SW 1271 (cell line): ENCODE measurements at places on chromosomes 16 and 17.

- DNase-seq, result no peak
Measured at GRCh38 chr17:82702231-82702927, 3.9 kb upstream of the RAB40B start.

DNA sequence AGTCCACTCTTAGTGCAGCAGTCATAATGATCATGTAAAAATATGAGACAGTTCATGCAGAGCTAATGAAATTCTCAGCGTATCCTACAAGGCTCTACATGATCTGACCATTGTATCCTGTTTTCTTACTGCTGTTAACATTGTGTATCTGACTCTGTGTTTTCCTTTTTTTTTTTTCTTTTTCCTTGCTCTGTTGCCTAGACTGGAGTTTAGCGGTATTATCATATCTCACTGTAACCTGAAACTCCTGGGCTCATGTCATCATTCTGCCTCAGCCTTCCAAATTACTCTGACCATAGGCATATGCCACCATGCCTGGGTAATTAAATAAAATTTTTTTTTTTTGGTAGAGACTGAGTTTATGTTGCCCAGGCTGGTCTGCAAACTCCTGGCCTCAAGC is 12.1 kb downstream of the DUS2 start:
- DNase-seq, result no peak

DNA sequence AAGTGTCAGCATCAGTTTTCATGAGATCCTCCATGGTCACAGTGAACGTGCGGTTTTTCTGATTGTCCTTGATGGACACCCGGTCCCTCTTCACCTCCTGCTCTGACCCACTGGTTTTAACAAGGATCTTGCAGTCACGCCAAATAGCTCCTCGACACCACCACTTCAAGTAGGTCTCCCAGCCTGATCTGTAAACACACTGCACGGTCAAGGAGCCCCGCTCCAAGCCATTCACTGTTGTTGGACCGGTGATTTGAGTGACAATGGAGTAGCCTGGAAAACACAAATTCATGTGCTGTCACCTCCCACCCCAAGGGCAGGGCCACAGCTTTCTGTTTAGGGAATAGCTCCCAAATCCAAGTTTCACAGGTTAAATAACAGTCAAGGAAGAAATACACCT is 8.2 kb downstream of the CD300LF start:
- no peak for DNase-seq

DNA sequence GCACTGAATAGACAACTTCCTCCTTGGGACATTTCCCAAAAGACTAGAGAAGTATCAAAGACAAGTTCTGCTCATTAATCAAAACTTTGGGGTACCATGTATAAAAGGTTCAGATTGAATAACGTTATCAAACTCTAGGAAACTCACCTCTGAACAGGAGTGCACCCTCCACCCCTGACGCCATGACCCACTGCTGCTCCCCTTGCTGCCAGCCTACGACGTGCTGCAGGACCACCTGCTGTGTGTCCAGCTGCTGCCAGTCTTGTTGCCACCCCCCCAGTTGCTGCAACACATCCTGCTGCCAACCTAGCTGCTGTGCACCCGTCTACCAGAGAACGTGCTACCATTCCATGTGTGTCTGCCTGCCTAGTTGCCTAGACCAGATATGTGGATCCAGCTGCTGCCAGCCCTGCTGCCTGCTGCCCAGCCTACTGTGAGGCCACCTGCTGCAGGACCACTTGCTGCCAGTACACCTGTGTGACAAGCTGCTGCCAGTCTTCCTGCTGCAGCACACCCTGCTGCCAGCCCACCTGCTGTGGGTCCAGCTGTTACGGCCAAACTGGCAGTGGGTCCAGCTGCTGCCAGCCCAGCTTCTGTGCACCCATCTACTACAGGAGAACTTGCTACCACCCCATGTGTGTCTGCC is 13.8 kb upstream of the KRTAP9-2 start:
- DNase-seq, result no peak

DNA sequence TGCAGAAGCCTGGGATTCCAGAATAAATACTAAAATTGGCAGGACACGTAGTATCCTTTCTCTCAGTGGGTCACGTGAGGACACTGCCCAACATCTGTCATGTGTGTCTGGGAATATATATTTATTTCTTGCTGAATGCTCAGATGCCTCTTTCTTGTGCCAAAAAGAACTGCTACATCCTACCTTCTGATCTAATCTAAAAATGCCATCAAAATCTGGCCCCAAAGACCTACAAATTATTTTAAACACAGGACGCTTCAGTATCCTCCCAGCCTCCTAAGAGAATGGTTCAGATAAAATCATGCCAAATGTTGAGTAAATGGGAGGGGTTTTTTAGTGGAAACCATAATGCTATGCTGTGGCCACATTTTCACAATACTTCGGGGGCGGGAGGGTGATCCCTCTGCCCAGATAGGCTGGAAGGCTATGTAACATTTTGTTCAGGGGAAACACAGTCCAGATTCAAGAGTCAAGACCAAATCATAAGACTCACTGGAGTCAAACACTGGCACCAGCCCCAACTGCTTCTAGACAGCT is 22.9 kb upstream of the CORO6 start:
- DNase-seq, result no peak

GRCh38 chr16:24844101-24845030 is 1.4 kb upstream of the SLC5A11 start:
- no peak for DNase-seq

- no peak for DNase-seq
Measured at GRCh38 chr16:22898874-22899348, 84.9 kb downstream of the HS3ST2 start.

DNA sequence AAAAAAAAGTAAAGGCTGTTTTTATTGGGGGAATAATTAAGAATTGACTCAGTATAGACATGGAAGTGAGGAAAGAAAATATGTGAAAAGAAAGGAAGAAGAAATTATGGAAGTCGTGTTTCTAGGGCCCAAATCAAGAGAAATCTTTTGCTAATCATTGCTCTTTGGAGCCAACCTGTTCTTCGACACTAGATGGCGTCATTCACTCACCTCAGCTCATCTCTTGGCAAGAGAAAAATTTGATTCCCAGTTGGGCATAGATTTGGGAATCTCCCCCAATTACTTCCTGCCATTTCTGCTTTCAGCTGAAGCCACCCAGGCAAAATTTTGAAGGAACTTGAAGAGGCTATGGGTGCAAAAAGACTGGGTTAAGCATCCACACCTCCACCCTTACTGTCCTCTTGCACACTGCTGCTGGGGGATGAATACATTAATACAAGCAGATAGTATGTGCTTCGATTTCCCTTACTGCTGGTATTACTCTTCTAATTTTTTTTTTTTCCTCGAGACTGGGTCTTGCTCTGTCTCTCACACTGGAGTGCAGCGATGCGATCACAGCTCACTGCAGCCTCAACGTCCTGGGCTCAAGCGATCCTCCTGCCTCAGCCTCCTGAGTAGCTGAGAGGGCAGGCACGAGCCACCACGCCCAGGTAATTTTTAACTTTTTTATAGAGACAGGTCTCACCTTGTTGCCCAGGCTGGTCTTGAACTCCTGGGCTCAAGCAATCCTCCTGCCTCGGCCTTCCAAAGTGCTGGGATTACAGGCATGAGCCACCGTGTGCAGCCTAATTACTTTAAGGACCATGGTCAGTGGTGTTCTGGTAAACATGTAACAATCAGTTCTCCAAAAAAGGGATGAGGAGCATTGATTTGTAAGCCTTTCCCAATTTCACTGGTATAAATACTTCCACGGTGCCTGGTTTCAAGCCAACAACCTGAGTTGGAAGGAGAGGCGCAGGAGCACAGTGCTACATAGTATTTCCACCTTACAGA is 13.5 kb downstream of the PSMD7 start:
- peak; percentile 54 for DNase-seq

DNA sequence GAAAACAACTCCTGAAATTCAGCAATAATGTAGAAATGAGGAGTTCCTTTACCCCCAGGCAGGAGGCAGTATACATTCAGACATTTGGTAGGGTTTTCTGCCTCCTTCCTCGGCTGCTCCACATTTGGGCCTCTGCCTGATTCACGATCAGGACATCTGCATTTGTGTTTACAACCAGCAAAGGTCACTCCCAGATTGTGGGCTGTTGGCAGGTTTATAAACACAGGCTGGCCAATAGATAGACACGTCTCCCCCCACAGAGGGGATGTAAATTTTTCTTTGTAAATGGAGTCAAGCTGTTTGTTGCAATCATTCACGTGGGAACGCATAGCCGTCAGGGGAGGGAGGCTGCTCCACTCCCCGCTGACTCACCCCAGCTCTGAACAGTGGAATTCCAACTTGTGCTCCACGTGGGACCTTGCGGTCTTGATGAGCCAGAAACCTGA is 252.1 kb upstream of the N4BP1 start:
- DNase-seq, result no peak

DNA sequence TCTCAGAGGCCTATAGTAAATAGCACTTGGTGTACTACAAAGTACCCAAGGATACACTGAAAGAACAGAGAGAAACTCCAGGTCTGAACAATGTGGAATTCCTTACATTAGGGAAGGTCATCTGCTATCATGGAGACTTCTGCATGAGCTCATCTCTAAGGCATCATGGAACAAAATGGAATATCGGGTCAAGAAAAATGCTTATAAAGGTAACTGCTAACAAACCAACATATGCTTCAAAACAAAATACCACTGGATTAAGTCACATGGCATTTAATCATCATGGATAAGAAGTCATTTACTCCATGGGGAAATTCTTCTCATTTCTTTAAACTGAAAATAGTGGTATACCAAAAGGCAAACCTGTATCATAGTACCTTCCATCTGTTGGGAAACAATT is 34.2 kb downstream of the TXNDC11 start:
- DNase-seq, result no peak

- no peak for DNase-seq
Measured at GRCh38 chr17:1873418-1873817, 43.6 kb downstream of the RPA1 start.

DNA sequence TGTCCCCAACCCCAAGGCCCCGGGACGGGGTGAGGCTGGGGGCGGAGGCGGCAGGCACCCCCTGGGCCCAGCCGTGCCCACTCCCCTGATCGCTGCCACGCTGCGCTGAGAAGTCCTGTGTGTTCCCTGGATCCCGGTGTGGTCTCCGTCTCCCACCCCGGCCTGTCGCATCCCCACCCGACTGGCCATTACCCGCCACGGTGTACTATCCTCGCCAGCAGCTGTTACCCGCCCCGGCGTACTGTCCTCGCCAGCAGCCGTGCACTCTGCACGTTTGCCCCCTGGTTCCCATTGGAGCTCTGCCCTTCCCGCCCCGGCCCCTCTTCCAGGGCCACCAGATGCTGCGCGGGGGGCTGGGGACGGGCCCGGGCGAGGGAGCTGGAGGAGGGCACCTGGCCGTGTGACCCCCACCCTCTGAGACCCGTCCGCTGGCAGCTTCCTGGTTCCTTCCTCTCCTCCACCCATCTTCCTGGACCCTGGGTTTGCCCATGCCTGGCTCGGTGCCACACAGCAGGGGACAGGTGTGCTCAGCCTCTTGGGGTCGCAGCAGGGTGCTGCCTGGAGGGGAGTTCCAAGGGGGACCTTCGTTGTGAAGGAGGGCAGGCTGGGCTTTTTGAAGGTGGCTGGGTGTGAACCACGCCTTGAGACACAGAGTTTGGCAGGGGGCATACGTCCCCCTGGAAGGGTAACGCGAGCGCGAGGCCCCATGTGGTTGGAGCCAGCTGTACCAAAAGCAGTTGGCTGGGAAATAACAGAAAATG is 19.7 kb downstream of the BAHCC1 start:
- DNase-seq, result no peak

GRCh38 chr16:4891097-4891885 is 44.0 kb downstream of the UBN1 start:
- DNase-seq, result no peak

GRCh38 chr17:27879987-27880608 is 13.1 kb downstream of the LYRM9 start:
- DNase-seq, result peak; percentile 19

- no peak for DNase-seq
Measured at GRCh38 chr16:55557186-55557585, 9.3 kb upstream of the CAPNS2 start.

GRCh38 chr17:930258-930657 is 49.3 kb downstream of the NXN start:
- DNase-seq, result no peak

- no peak for DNase-seq
Measured at GRCh38 chr16:4178468-4179010, 62.3 kb upstream of the ADCY9 start.

DNA sequence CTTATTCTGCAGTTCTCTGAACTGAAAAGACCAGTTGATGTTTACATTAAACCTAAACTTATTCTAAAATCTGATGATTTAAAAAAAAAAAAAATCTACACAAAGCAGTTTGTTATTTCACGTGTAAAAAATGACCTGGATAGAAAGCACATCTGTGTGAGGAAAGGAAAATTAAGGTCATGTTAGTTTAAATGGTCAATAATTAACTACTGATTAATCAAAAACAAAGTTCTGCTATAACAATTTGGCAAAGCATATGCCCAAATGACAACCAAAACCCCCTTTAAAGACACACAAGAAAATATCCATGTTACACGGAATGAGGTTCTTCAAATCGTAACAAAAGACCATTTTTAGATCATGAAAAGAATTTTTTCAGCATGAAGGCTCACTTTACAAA is 30.4 kb downstream of the CACNG1 start:
- DNase-seq, result no peak

GRCh38 chr17:13631529-13631928 is 29.8 kb upstream of the HS3ST3A1 start:
- no peak for DNase-seq

DNA sequence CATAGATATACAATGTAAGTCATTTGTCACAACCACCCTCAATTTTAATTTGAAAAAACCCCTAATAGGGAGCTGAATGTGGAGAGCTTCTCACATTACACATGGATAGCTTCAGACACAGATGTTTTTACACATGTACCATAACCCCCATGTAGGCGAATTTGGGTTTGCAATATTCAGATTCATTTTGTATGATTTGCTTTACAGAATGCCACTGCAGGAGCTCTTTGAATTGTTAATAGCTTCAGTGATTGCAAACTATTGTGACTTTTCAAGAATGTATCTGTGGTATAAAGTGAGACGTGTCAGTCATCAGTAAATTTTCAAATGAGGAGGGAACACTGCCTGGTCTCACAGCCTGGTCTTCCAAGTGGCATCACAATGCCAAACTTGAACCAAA is 112.6 kb upstream of the CACNG5 start:
- no peak for DNase-seq

GRCh38 chr16:56311208-56312027 is 113.9 kb downstream of the AMFR start:
- no peak for DNase-seq

GRCh38 chr17:67434061-67434525 is 57.0 kb downstream of the PITPNC1 start:
- no peak for DNase-seq

DNA sequence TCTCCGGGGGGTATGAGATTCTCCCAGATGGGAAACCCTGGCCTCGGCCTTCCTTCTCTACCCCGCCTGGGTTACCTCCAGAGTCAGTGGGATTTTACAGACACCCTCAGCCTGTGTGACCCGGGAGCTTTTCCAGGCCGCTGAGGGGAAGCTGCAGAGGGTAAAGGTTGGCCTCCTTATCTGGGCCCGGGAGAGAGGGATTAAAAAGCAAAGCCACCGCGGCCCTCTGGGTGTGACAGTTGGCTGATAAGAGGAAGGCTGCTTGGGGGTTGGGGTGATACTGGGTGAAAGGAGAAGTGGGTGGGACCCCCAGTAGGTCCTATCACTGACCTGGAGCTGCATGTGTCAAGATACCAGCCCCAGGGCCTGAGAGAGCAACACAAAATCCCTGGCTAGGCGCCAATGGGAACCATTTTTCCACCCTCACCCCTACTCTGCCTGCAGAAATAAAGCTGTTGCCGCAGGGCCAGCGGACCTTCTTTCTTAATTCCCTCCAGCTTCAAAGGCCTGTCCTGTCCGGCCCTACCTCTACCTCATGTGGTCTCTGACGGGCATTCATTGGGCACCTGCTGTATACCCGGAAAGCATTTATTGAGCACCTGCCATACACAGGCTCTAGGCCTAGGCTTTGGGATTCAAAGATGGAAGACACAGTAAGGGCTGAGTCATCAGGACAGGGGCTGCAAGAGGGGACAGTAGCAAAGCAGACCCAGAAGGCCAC is 77.6 kb upstream of the GSE1 start:
- no peak for DNase-seq
